NCI-H774 (cell line): ENCODE measurements at places on chromosomes 6 and 20.

DNA sequence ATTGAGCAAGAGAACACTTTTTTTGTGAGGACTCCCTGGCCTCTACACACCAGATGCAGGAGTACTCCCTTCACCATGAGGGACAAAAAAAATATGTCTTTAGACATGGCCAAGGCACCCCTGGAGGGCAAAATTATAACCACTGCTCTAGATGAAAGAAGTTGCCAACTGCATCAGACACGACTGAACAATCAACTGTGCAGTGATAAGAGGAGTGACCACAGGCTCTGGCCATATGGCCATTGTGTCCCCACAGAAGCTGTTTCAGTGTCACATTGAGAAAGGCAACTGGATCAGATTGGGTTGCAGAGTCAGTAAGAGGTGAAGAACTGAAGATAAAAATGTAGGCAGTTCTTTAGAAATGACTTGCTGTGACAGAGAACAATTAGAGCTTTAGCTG, 85.7 kb downstream of the C6orf118 start:
- no peak for DNase-seq

GRCh38 chr6:159871241-159871640, 19.5 kb upstream of the MAS1 start:
- DNase-seq = no peak

DNA sequence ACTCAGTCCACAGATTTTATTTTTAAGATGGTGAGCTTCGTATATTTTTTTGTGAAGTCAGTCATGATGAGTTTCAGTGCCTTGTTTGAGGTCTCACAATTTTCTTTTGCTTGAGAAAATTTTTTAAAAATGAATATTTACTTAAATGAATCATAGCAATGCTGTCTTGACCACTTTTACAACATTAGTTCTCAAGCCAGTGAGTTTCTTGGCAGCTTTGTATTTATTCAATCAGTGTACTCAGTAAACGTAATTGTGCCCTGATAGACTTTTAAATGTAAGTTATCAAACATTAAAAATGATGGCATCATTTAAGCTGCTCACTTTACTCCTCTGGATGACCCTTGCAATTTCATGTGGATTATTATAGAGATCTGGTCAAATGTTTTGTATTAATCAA, 261.4 kb downstream of the KHDC1L start:
- DNase-seq = no peak

GRCh38 chr6:27668442-27669294, 195.8 kb upstream of the ZNF184 start:
- peak; percentile 61 for DNase-seq

DNA sequence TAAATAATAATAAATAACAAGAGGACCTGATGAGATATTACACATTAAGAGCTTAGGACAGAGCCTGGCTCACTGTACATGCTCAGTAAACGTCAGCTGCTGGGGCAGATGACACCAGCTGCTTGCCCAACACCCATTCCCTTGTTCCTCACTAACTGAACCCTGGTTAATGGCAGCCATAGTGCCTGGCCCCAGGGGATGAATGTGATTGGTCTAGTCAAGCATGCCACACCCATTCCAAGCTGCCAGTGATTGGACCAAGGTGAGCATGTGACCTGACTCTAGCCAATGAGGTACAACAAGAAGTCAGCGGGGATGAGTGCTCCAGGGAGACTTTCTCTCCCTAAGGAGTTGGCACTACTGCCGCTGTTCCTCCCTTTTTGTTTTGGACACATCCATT, 85.1 kb upstream of the PTPN1 start:
- no peak for DNase-seq

DNA sequence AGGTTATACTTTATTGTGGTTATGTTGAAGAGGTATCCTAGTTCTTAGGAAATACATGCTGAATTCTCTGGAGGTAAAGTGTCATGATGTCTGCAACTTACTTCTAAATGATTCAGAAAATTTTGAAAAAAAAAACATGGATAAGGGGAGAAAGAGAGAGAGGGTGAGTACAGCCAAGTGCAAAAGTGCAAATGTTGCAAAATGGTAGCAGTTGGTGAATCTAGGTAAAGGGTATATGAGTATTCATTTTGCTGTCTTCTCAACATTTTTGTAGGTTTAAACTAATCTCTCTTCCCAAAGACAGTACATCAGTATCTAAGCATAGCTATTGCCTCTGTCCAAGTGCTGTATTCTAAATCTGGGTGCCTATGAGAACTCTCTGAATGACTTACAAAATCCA, 579.4 kb upstream of the CHD6 start:
- DNase-seq = no peak

DNA sequence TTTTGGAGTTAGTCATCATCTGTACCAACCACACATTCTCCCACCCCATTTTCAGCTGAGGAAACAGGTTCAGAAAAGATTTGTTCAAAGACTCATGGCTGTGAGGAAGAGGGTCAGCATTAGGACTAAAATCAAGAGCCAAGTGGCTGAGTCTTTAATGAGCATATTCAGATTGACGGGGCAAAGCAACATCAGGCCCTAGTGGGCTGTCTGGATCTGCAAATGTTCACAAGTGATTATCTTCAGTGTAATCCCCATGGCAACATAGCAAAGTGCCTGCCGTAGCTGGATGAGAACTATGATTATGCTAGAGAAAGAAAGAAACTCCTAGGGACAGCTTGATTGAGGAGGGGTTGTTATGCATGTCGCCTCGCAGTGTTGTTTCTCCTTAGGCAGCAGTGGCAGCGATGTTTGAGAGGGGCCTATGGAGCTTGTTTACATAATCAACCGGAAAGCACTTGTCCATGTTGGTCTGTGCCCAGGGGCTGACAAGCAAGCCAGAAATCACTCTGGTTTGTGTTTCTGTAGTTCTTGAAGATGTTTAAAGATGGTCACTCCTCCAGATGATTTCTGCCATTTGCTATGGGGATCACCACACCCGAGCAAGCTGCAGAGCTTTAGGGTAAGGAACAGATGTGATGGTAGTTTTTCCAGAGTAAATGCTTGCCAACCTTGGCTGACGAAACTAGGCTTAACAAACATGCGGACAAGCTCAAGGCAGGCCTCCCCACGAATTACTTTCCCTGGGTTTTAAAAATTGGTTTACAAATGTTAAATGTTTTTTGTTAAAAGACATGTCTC, 124.3 kb upstream of the MLIP start:
- no peak for DNase-seq

- no peak for DNase-seq
Observed at GRCh38 chr6:101686653-101687052, 293.1 kb downstream of the GRIK2 start.
